ENCODE measurements at places on chromosomes 7 and 10.

- no peak for DNase-seq
Measured at GRCh38 chr10:3748484-3748883, 36.5 kb downstream of the KLF6 start.

- DNase-seq: no peak
Measured at GRCh38 chr10:59887972-59888640, 18.2 kb downstream of the CCDC6 start.

- no peak for DNase-seq
Measured at GRCh38 chr7:32532716-32533115, 37.4 kb downstream of the AVL9 start.

- DNase-seq: no peak
Measured at GRCh38 chr7:127888825-127889224, 142.4 kb downstream of the LRRC4 start.

DNA sequence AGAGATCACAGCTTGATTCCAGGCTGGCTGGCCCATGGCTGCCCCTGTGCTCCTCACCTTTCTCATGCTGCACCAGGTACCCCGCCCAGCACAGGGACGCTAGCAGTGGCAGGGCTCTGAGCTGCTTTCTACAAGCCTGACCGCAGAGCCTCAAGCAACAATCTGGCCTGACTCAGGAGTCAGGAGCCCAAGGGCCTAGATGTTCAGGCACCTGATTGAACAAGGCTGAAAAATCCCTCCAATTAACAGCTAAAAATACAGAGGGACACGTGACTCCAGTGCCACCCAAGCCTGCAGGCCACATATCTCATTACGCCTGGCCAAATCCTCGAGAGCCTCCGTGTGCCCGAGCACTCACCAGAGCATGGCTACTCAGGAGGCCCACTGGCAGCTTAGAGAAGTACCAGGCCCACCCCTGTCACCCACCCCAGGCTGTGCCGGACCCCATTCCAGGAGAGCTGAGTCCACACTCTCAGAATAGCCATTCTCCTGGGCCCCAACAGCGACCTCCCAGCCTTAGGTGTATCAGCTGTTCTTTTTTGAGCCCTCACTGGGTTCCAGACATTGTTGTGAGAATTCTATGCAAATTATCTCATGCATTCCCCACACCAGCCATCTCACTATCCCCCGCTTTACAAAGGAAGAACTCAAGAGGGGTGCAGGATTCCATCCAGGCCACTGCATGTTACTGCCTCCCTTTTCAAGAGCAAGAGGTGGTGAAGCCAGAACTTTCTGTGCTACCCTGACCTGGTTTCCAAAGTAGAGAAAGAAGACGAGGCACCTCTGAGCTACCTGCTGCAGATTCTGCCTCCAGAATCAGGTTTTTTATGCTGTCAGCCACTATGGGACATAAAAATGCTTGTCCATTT, 98.3 kb downstream of the COL13A1 start:
- no peak for DNase-seq

DNA sequence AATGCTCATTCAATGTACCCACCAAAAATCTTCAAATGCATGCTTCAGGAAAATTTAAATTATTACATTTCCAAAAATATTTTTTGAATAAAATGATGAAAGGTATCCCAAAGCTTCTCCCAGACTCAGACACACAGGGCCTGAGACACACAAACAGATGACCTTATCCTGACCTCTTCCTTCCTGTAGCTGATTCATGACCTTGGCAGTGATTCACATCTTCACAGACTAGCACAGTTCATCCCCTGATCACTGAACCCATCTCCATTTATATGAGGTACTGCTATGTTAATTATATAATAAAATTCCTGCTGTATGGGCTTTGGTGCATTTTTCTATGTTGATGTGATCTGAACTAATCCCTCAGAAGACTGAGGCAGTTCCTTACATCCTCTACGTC, 265.0 kb upstream of the GLI3 start:
- DNase-seq: no peak

DNA sequence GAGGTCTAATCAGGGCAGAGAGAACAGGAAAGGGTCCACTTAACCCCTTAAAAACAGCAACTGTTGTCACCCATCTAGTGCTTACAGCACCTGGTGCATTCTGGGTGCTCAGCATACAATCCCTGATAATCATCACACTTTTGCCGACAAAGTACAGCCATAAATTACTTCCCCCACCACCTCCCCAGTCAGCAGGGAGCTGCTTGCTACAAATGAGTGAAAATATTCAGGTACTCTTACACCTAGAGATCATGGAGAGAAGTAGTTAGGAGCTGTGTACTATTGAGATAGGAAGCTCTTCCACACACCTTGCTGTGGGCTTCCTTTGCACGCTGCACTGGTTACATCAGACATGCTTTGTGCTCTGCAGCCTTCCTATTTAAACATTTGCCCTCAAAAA, 723.5 kb upstream of the GALNT17 start:
- DNase-seq: no peak

- DNase-seq: peak; percentile 9
Measured at GRCh38 chr7:106111655-106112117, 426 bp downstream of the SYPL1 start.

GRCh38 chr7:29548823-29549222, 14.8 kb upstream of the PRR15 start:
- no peak for DNase-seq

DNA sequence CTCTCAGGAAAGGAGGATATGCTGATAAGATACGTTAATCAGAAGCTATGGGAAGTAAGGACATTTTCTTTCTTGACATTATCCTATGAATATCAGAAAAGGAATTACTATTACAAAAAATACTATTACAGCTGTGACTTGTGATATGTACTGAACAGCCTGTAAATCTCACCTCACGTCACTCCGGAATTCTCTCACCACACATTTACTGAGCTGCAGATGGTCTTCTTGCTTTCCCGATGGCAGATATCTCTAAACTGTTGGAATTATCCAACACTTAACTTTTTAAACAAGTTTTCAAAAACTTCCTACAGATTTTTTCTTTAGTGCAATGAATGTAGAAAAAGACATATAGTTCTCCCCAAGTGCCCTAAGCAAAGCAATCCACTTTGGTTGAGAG, 313.4 kb downstream of the GPR37 start:
- no peak for DNase-seq

DNA sequence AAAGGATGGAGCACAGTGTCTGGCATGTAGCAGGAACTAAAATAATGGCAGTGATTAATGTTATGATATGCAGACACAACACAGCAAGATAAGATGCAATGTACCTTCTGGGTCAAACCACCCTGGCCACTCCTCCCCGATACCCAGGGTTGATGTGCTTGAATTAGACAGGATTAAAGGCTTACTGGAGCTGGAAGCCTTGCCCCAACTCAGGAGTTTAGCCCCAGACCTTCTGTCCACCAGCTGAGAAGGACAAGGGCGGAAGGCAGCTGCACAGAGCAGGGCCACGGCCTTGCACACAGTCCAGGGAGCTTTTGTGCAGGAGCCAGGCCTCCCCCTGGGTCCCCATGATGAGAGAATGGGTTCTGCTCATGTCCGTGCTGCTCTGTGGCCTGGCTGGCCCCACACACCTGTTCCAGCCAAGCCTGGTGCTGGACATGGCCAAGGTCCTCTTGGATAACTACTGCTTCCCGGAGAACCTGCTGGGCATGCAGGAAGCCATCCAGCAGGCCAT, at the start of gene RBP3:
Gene RBP3 (plus strand): TSS at position 226 of the 514 bp plus-strand sequence. CDS start 122 bp downstream, at position 348.
- DNase-seq: no peak

DNA sequence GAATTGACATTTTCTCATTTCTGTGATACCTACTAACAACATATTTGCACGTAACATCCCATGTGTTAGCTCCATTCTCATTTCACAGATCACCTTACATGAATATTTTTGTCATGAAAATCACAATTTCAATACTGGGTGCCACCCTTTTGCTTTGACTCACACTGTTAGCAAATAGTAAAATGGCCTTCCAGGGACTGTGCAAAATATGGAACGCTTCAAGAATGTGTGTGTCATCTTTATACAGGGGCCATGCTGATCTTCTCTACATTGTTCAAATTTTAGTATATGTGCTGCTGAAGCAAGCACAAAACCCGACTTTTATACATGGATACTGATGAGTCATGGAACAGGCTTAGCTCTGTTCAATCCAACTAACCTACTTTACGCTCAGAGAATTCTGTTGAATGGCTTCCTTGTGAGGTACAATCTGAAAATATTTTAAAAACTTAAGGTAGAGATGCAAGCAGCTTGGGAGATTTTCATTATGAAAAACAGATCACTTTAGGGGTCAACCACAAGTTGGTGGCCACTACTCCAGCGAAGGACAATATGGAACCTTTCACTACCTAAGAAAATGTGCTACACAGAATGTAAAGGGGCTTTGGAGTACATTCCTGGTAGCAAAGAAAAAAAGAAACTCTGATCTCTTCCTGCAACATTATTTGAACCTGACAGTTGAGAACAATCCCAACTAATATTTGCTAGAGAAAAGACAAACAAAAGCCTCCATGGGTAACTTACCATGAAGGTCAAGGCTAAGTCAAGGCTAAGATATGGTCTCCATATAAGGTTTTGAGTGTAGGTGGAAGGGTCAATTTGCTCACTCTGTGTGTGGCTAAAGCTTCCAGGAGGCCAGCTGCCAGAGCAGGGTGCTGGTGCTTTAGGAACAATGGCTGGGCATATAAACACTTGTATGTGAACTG, 11.9 kb downstream of the ANKRD26 start:
- no peak for DNase-seq

DNA sequence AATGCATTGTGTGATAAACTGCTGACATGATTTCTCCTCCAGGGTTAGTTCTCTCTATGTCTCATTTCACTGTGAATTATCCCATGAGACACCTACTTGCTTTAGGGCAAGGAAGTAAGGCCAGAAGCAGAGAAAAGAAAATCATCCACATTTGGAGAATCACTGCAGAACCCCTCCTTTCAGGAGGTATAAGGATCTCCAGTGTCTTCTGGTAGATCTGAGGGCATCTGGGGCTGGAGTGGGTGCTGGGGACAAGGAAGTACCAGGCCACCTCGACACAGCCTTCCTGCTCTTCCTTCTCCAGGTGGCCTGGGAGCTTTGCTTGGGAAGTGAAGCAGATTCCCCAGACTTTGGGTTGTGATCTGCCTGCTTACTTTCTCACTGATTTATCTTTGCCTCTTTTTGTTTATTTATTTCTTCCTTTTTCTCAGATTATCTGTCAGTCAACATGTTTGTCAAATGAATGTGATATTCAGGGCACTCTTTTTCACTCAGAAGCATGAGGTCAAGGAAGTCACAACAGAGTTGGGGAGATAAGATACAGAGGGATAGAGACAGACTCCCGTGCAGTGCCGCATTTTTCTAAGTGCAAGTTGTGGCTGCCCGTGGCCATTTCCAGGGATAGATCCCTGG, 12.4 kb upstream of the CAMK2G start:
- no peak for DNase-seq

GRCh38 chr7:124718032-124718766, 47.4 kb downstream of the GPR37 start:
- no peak for DNase-seq

GRCh38 chr10:51860257-51860656, 160.9 kb upstream of the CSTF2T start:
- no peak for DNase-seq

GRCh38 chr7:30159698-30160143, 24.9 kb downstream of the MTURN start:
- DNase-seq: no peak

DNA sequence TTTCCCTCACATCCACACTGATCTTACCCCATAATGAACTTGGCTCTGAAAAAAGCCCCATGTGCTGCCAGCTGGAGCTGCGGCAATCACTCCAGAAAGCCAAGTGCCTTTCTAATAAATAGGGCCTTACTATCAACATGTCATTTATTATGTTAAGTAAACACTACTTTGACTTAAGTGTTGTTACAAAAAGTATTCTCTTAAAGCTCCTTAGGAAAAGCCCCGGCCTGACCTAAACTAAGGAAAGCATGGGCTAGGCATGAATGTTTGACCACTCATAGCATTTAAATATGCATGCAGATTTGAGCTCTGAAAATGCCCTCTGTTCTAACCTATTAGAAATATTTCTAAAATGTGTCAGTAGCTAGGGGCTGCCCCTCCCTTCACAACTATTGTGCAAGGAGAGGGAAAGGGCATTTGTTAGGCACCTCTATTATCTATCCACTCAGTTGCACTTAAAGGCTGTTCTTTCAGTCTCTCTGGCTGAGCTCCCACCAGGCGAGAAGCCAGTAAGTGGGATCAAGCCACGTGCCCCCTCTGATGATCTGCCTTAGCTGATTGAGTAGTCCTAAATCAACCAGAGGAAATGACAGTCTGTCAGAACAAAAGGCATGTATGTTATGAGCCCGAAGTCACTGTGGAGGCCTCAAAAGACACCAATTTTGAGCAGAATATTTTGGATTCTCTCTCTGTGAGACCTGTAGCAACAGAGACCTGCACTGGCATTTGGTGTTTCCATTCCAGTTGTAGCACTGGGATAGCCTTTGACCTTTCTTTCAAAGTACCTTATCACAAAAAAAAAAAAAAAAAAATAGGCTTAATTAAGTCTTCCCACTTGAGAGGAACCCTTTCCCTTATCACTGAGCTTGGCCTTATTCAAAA, 77.1 kb downstream of the ITGB8 start:
- no peak for DNase-seq

DNA sequence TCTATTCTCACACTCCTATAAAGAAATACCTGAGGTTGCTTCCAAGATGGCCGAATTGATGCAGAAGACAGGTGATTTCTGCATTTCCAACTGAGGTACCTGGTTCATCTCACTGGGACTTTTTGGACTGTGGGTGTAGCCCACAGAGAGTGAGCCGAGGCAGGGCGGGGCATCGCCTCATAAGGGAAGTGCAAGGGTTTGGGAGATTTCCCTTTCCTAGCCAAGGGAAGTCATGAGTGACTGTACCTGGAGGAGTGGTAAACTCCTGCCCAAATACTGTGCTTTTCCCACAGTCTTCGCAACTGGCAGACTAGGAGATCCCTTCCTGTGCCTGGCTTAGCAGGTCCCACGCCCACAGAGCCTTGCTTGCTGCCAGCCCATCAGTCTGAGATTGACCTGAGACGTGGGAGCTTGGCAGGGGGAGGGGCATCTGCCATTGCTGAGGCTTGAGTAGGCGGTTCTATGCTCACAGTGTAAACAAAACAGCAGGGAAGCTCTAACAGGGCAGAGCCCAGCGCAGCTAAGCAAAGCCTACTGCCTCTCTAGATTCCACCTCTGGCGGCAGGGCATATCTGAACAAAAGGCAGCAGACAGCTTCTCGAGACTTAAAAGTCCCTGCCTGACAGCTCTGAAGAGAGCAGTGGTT, 152.2 kb downstream of the ARL4A start:
- DNase-seq: no peak

DNA sequence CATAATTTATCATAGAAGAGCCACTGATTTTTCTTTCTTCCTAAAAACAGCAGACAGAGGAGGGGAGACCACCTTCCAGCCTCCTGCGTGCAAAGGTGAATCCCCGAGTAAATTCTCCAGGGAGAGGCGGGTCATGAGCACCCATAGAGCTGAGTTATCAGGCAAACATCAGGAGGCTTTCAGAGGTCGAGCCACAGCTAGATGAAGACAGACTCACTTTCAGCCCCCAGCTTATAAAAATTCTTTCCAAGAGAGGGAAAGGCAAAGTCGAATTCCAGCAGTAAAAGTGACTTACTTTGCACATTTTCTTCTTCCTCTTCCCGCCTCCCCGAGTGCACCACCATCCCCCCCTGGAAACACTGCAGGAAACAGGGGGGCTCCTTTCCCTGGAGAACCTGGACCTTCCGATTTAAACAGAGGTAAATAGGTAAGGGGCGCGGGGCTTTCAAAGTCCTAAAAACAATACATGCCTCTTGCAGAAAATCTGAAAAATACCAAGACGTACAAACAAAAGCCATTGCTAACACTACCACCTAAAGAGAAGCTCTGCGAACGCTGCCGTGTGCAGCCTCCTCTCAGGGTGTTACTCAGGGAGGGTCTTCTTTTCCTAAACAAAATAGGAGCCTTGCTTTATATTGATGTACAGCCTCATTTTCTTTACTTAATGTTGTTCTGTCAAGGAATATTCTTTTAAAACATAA, 163.8 kb downstream of the SVIL start:
- DNase-seq: no peak
